SK-N-SH (cell line): ENCODE measurements at places on chromosomes 13 and 19.
A peak's percentile ranks its signal among the peaks of the same experiment; 100 is the strongest.

GRCh38 chr13:27034678-27035111, 136.9 kb downstream of the USP12 start:
- no peak for DNase-seq

DNA sequence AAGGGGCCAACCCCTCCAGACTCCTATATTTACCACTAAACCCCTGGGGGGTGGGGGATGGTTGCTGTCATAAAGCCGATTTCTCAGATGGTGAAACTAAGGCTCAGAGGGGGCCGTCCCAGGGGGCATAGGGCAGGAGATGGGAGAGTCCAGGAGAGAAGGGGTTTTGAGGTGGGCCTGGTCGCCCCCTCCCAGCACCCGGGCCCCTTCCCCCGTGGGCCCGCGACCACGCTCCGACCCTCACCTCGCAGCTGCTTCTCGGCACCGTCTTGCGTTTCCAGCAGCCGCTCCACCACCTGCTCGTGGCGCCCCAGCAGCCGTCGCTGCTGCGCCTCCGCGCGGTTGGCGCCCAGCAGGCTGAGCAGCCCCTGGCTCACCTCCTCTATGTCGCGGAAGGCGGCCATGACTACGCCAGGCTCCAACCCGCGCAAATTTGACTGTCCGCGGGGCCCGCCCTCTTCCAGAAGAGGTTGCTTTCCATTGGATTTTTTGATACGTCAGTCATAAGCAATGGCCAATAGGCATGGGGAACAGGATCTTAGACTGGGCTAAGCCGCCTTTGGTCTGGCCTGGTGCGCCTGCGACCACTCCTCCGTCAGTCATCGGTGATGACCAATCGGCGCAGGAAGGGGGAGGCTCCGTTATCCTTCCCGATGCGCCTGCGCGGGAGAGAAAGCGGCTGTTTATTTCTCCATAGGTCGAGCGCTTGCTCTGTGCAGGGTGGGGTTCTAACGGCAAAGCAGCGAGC, at the start of gene SPC24:
TSS of gene SPC24 (minus strand) at position 410 of the 748 bp plus-strand sequence. CDS start at position 404, 6 bp downstream.
- DNase-seq: peak; percentile 100

- DNase-seq: no peak
These were observed 588 bp upstream of the DPY19L3 start for GRCh38 chr19:32404933-32405430.

GRCh38 chr13:33868343-33868994, 50.5 kb downstream of the RFC3 start:
- no peak for DNase-seq

DNA sequence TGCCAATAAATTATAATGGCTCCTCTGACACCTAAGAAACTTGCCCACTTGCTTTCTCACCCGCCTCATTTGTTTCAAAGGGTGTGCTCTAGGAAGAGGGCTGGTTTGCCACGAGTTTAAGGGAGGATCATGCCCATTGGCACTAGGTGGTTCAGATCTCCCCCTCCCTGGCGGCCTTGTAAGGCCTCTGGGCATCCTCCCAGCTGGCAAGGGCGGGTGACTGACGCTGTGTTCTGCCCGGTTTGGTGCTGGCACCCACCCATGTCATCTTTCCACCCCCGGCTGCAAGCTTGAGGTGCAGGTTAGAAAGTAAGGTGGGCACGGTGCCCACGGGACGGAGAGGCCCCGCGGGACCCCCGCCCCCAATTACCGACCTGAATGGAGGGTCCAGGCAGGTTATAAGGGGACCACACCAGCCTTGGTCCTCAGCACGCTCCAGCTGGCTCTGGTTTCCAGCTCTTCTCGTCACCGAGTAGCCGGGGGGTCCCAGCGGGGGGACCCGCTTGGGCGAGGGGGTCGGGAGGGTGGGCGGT, 90.4 kb downstream of the PTPRS start:
- DNase-seq: no peak

DNA sequence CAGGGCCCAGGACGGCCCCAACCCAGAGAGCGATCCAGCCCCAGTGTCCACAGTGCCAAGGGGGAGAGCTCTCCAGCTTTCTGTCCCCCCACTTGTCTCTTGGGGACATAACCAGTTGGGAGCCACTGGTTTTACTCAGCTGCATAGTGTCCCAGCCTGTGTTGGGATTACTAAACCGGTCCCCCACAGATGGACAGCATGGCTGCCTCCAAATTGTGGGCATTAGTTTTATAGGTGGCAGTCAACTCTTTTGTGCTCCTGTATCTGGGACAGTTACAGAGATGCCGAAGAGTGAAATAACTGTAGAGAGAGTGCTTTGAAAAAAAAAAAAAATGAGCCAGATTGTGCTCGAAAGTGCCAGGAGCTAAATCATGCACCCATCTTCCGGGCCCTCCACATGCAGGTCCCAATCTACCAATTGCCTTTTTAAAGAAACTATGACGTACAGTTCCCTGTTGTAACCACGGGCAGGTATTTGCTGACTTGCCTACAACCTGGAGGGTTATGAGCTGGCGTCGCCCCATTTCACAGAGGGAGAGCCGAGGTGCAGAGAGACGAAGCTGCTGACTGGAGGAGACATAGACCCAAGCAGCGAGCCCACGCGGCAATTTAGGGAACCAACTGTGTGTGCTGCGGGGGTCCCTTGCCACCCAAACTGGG, 2.4 kb upstream of the NFIC start:
- DNase-seq: no peak

DNA sequence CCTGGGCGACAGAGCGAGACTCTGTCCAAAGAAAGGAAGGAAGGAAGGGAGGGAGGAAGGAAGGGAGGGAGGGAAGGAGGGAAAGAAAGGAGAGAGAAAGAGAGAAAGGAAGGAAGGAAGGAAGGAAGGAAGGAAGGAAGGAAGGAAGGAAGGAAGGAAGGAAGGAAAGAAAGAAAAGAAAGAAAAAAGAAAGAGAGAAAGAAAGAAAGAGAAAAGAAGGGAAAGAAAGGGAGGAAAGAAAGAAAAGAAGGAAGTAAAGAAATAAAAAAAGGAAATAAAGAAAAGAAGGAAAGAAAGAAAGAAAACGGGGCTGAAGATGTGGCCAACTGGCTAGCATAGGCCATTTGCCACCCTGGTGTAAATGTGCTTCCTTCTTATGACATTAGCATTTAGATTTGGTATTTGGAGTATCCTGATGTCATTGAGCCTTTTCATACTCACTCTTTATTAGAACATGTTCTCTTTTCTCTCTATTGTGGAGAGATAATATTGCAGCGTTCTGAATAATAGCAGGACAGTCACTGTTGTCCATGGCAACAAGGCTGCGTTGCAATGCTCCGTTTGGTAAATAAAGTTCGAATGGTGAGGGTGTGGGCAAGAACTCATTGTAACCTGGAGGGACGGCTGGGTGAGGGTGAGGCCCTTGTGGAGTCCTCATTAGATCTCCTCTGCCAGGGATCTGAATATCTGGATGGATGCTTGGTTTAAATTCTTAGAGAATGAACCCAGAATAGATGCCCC, 173.9 kb upstream of the UBL3 start:
- DNase-seq: no peak

DNA sequence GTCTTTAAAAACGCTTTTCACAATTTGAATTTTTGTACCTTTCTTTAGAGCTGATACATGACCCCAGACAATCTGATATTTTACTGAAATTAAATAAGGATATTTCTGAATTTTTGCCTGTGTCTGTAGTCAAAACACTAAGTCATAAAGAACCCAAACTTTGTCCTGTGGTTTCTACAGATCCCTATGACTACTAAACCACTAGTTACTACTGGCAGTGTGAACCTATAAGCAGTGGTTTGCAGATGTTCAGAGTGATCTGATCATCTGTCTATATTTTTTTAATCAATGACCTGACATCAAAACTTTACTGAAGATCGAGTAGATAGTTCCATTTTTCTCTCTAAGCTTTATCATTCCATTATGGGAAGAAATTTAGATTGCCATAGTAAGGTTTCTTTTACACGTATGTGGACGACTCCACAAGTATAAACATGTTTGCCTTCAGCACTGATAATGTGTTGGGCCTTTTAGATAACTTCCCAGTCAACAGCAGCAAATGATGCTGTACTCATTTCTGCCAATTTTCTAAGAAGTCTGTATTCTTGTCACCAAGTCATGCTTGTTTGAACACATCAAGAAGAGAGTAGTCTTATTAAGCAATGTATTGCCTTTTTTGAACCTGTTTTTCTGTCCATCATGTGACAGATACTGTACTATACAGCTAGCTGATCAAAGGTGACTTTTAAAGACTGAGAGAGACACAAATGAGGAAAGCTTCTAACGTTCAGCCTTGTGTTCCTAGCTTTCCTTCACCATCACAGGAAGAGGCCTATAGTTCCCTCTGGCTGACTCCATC, 21.8 kb downstream of the POLR1D start:
- no peak for DNase-seq

DNA sequence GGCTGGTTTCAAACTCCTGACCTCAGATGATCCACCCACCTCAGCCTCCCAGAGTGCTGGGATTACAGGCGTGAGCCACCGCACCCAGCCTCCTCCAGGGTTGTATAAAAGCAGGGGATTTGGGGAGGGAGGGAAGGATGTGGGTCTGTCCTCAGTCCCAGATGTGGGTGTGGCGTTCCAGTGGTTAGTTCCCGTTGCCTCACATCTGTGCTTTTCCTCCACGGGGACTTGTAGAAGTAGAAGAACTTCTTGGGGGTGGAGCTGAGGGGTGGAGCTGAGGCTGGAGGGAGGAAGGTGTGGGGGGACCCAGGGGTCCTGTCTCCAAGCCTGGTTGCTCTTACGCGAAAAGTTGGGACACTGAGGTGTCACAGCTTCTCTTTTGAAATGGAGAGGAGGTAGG, 514 bp upstream of the MCEMP1 start:
- no peak for DNase-seq

DNA sequence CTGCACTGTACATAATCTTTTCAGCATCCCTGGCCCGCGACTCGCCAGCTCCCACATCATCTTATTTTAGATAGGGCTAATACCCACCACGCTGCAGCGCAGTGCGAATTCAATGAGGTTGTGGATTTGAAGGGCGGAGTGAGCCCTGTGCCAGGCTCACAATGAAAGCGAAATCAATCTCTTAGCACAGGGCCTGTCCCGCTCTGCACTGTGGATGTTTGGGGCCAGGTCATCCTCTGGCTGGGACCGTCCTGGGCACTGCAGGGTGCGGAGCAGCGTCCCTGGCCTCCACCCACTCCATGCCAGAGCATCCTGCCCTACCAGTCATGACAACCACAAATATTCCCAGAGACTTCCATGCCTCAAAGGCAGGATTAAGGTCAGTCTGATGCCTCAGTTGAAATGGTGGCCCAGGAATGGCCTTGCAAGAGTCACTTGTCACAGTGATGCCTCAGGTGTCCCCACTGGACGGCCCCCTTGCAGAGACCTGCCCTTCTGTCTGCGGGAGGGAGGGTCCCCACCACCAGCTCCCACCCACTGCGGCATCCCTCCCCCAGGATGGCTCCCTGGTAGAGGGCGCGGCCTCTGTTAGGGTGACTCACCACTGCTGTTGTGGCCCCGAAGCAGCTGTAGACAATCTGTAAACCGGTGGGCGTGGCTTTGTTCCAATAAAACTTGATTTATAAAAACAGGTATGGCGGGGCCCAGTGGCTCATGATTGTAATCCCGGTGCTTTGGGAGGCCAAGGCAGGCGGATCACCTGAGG, 5.6 kb downstream of the UHRF1 start:
- no peak for DNase-seq

DNA sequence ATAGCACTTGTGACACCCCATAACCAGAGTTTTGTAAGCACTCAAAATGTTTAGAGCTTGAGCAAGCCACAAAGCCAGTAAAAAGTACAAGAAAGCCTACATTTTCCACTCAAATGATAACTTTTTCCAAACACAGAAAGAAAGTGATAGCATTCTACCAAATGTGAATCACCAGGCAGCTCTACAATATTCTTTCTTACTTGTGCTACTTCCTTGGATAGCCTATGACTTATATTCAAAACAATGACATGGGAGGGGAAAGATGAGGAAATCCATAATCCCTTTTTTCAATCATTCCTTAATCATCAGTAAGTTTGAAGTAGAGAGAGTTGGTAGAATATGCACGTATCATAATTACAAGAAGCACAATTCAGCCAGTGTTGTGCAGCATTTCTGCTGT, 650.8 kb upstream of the PCDH9 start:
- no peak for DNase-seq

- DNase-seq: peak; percentile 74
These were observed 722 bp downstream of the COLGALT1 start for GRCh38 chr19:17555929-17556813.

DNA sequence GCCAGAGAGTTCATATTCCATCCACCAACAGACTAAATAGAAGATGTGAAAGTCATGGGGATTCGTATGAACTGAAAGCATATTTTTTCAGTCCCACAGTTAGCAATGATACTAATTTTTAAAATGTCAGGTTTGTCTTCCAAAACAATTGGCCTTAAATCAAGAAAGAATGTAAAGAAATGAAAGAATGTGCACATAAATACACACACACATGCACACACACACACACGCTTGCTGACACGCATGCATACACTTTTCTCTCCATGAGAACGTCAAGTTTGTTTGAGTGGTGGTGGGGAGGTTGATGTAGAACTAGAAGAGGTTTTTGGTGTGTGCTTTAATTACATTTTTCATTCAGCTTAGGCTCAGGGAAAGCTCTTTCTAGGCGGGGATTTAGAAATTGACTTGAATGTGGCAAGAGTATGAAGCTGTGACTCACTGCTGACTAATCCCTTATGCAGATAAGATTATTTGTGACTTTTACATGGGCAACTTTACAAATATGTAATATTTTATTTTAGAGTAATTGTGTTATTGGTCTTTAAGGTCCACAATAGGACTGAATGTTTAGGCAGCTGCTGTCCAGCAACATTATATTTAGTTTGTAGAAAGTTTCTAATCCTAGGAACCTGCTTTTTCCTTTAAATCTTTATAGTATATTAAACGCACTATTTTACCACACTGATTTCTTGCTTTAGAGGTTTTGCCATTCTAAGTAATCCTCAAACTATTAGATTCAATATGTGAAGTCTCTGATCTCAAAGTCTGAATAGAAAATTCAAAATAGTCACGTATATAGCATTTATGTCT, 18.8 kb downstream of the FLT1 start:
- DNase-seq: no peak

DNA sequence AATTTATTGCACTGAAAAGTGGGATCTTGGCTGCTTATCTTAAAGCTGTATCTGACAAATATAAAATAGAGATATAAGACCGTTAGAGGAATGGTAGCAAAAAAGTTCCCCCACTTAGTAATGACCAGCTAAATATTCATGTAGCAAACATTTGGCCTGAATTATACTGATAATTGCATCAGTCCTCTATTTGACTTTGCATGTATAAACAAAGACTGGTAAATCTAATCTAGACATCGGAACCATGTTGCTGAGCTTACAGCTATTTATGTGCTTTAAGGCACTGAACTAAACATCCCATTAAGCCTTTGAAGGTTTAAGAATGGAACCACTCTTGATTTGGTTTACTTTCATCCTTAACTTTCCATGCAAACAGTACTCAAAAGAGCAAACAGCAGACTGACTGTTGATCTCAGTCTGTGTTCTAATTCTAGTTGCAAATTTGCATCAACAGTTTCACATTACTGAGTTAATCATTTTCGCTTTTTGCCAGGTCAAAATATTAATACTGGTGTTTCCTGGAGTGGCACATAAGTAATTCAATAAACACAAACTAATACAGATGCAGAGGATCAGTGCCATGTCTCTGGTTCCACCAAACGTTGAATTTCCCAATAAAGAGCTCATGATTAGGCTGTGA, 203.5 kb upstream of the HTR2A start:
- DNase-seq: peak; percentile 8

GRCh38 chr13:79480954-79481684, at the start of gene NDFIP2:
Gene NDFIP2 (plus strand): TSS chr13:79481155. CDS start chr13:79481204, 49 bp downstream.
- peak; percentile 87 for DNase-seq

GRCh38 chr19:45468159-45468651, 409 bp downstream of the FOSB start:
- DNase-seq: no peak
